Stimulated activated CD4-positive, alpha-beta T cell treated with anti-CD3 and anti-CD28 coated beads, Interleukin-1b, Interleukin-23, amount 100 ng/mL, for 1 hour (primary cell): ENCODE measurements at places on chromosomes 5 and 9.

DNA sequence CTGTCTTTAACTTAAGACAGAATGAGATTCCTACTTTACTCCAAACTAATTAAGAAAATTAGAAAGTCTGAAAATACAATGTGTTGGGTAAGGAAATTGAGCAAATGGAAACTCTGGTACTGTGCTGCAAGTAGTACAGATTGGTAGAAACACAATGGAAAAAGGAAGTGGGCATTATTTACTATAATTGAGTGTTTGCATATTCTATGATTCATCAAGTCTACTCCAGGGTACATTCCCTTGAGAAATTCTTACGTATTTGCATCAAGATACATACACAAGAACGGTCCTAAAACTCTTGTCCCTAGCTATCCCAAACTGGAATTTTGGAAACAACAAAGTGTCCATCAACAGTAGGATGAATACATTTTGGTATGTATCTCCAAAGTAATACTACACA lies 123.5 kb upstream of the TARS1 start:
- no peak for DNase-seq

DNA sequence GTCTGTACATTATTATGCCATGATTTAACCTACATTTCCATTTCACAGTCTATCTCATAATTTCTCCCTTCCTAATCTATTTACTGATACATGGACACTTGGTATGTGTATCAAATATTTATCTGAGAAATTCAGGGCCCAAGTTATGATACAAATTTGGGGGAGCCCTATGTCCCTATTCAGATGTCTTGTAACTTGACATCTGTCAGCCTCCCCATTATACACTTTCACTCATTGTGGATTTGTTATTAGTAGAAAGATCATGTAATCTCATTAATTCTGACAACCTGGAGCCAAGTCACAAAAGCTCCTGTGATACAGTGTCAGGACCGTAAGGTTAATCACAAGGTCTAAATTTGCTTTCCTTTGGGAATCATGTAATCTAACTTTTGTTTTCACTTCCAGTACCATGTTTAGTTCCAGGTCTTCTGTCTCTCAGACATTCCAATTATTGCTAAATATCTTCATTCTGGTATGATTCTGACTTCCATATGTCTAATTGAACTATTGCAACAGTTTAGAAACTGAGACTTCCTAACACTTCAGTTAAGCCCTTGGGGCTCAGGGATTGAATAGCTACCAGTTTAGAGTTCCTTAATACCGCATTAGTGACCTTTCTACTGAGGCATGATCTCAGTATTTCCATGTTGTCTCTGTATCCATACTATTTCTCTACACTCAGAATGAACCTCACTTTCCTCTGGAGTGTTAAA lies 182.9 kb upstream of the NUDT12 start:
- DNase-seq = no peak

- DNase-seq = no peak
These were observed 71.4 kb upstream of the FBXW11 start for GRCh38 chr5:172077664-172078425.

GRCh38 chr5:137164961-137165360 lies 334.2 kb downstream of the SPOCK1 start:
- DNase-seq = no peak

- no peak for DNase-seq
These were observed 75.9 kb downstream of the RAD23B start for GRCh38 chr9:107358986-107359385.

DNA sequence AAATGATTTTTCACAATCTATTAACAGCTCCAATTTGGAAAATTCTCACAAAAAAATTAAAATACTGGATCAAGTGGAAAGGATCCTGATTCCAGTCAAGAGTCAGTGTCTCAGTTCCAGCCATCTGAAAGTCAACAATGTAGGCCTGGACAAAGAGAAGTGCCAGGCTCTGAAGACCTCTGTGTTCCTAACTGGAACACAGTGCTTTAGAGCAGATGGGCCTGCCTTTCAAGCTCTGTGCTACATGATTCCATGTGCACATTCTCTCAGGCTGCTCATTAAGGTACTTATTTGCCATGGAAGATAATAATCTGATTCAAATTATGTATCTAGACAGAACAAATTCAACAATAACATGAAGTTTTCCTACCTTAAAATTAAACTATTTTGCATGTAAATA lies 30.2 kb upstream of the ALDH1A1 start:
- no peak for DNase-seq

- no peak for DNase-seq
These were observed 132.4 kb downstream of the ROR2 start for GRCh38 chr9:91817493-91818224.

- DNase-seq = no peak
These were observed 2.5 kb upstream of the SLC25A48 start for GRCh38 chr5:135831851-135832555.
